ENCODE measurements at places on chromosomes 6 and 20. TPM values are rescaled to one million over a fixed set of nuclear protein-coding genes. Genes with fewer than 3 reads are reported as not detected.

Gene TGM2
- 371 TPM for total RNA-seq

Gene TBXT
- total RNA-seq, result not detected

Gene SPAG4
- total RNA-seq, result 1.5 TPM

Gene NPEPL1
- 59.4 TPM for total RNA-seq

Gene EYA4
- total RNA-seq, result 3.0 TPM

Gene HSPA1L
- total RNA-seq, result 1.2 TPM

Gene APCDD1L
- 12.9 TPM for total RNA-seq

Gene FAM110A
- total RNA-seq, result 0.81 TPM

Gene MYH7B
- 0.14 TPM for total RNA-seq

Gene LINC00237
- not detected for total RNA-seq

GRCh38 chr6:82963191-82963925, 102.3 kb downstream of the UBE3D start:
- no peak for DNase-seq

- no peak for DNase-seq
These were observed 32.3 kb upstream of the SULF2 start for GRCh38 chr20:47817573-47817972.

DNA sequence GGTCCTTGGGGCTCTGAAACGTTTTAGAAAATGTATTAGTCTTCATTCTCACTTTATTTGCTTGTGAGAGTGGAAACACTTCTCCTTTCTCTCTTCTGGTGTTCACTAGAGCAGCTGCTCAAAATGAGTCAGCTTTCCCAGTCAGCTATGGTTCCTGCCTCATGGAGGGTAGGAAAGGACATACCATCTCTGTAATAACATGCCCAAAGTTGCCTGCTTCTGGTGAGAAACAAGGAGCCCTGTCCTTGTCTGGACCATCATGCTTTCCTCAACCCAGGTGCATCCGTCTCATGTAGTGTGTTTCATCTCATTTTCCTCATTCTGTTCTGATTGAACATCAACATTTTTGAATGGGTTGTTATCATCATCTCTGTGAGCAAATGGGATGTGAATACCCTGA, 17.1 kb upstream of the TINAG start:
- no peak for DNase-seq

DNA sequence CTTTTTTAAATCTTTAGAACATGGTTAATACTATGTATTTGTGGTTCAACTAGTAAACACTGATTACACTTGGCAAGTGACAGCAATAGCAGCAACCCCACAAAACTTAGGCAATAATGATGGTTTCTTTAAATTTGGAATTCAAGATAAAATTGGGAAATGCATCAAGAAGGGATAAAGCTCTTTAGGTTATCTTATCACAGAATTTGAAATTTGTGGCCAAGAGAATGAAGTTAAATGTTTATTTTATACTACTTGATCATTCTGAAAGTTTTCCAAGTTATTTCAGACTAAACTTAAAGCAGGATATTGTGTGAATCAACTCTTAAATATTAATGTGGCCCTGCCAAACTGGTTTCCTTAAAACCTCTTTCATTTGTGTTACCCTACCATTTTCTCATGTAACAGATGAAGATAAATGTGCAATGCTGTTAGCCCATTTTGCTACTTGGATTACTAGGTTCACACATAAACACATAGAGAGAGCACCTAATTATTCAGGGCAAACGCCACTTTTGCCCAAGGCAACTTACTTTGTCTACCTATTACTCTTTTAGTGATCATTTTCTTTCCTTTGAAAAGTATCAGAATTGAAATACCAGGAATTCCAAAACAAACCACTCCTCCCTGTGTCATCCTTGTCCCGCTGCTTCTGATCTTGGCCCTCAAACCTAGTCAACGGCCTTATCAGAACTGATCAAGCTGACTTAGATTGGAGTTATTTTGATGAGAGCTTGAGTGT, 186.7 kb upstream of the TENT5A start:
- no peak for DNase-seq

- no peak for DNase-seq
These were observed 735.6 kb downstream of the RFPL4B start for GRCh38 chr6:113082745-113083144.

GRCh38 chr20:3082306-3082951, 2.1 kb downstream of the AVP start:
- DNase-seq, result no peak

DNA sequence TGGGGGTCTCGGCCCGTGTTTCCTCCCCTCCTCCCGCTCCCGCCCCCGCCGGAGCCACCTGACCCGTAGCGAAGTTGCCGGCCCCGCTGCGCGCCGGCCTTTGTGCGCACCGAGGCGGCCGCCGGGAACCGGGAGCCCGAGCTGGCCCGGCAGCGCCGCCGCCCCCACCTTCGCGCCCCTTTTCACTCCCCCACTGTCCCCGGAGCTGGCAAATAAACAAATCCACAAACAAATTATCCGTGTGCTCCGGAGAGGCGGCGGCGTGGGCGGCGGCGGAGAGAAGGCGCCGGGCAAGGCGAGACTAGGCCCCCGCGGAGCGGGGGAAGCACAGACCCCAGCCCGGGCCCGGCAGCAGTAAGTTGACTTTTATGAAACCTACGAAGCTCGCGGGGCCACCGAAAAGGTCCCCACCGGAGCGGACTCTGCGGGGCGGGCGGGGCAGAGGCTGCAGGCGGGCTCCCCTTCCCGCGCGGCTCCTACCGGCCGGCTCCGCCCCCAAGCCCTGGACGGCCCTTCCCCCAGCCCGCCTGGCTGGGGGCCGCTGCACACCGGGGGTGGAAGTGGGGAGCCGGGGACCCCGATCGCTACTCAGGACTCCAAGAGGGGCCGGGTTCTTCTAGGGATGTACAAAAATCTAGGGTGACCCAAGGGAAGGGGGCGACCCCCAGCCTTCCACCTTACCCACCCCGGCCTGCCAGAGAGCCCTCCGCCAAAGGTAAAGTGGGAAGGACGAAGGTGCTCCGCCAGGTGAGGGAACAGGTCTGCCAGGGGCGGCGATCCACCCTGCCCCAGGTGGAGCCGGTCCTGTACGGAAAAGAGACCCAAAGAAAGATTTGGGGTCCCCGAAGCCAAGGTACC, 40.7 kb downstream of the YTHDF1 start:
- DNase-seq, result no peak

- DNase-seq, result no peak
These were observed 151.8 kb downstream of the VEGFA start for GRCh38 chr6:43921548-43922425.

- no peak for DNase-seq
These were observed 201.9 kb upstream of the KCNQ5 start for GRCh38 chr6:72419966-72420365.

DNA sequence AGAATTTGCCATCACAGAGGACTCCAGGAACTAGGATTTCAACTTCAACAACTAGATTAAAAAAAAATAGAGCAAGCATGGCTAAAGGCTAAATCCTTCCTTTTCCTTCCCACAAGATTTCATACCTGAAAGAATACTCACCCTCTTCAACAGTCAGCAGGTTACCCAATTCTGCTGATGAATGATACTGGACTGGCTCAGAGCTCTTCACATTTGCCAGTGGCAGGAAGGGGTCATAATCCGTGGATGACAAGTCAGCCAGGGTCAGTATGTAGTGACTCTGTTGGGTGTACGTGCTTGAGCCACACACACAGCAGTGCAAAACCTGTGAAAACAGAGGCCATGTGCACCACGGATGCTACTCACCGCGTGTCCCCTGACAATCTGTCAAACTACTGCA, 152.9 kb downstream of the INSM1 start:
- no peak for DNase-seq

DNA sequence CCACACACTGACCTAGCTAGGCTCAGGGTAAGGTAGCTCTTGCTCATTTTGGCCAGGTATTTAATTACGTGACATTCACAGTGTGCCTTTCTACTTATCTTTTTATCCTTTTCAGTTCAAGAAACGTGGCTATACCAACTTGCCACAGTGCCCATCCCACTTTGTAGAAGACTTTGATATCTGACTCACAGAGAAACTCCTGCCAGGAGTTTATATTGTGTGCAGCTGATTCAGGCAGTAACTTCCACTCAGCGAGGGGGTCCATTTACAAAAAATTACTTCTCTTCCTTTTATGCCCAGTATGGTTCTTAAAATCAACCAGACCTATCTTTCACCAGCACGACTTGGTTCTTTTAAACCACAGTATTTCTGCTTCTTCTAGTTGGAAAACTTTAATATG, 75.6 kb downstream of the PRL start:
- DNase-seq, result no peak
